ENCODE measurements at places on chromosomes 1 and 21.

DNA sequence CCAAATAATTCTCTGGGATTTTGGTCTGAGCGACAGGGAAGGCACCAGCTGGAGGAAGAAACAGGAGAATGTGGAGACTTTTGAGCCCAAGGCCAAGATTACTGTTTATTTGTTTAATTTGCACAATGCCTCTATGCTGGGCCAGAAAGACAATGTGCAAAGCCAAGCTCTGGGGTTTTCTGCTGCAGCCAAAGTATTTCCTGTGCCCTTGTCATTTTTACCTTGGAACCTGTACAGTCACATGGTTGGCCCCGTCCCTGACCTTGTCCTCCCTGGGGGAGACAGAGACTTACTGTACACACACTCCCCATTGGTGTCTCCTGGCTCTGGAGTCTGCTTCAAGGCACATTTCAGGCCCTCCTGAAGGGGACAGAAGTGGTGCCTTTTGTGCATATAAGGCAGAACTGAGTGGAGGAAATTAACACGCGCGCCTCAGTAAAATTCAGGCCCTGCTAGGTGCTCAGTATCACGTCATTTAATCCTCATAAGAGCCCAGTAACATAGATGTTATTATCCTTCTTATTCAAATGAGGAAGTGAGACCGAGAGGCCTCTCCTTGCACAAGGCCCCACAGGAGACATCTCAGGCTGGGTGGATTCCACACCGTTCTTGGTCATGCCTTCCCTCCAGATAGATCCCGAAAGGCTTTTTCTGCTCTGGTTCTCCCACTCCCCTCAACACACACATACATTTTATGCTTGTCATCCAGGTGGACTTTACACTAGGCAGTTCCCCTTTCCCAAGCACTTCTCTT is 21.1 kb downstream of the C1orf115 start:
- no peak for DNase-seq

- no peak for DNase-seq
Observed at GRCh38 chr21:44727757-44728156, 16.4 kb upstream of the TSPEAR start.

DNA sequence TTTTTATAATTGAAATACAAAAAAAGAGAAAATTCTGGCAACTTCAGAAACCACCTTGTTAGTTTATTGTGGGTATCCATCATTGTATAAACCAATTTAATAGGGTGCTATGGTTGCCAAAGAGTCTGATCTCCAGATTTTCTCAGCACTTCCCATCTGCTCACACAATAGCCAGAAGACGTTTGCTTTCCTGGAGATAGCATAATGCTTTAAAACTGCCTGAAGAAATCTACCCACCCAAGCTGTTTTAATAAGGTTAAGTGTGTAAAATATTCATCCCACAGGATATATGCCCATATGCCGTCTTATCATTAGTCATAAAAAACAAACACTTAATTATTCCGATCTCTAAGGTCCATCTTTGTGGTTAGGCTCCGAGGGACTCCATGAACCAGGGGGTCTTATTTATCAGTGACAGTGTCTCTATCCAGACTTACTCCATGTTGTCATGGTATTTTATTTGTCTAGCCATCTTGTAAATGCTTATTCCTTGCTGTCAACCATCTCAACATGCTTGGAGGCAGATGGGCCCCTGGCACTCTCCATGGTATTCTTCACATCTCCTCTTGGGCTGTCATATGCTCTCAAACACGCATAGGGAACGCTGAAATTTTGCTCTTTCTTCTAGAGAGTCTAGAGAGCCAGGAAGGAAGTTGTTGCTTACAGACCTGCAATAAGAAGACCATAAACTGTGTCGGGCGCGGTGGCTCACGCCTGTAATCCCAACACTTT is 58.5 kb downstream of the MAP10 start:
- DNase-seq = no peak

DNA sequence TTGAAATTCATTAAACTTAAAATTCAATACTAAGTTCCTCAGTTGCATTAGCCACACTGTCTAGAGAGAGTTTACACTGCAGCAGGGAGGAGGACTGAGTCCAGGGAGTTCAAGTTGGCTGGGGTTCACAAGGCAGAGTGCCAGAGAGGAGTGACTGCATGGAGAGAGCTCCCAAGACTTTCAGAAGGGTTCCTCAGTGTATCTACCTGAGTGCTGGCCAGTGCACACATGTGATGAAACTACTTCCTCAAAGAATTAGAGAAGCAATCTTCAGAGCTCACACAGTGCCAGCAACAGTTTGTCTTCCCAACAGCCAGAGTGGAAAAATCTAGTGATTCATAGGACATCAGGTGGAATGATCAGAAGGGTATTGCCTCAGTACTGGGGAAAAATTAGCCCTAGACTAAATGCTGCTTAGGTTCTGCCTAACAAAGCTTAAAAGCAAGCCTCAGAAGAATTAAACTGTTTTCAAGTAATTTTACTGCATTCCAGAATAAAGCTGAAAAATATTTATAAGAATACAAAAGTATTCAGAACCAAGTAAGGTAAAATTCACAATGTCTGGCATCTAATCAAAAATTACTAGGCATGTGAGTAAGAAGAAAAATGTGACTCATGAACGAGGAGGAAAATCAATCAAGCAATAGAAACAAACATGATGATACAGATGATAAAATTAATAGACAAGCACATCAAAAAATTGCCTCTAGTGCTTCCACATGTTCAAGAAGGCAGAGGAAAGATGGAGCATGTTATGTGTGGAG is 10.4 kb upstream of the WNT3A start:
- no peak for DNase-seq

- peak; percentile 78 for DNase-seq
Observed at GRCh38 chr1:15328351-15329103, 81.2 kb upstream of the EFHD2 start.

GRCh38 chr1:228830954-228831481 is 95.7 kb downstream of the RHOU start:
- DNase-seq = peak; percentile 45

DNA sequence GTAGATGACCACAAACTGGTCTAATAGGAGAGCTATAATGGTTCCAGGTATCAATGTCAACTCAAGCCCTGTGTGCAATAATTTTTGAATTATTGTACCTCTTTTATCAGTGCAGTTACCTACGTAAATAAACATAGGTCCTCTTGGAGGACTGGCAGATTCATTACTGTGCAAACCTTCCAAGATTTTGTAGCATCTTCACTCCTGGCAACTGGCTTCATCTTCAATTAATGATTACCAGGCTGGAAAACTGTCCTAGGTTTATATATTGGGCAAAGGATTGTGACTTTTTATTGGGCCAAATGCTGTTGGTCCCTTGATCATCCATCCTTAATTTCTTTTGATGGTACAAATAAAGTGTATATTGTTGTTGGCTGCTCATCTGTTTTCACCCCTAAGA is 35.6 kb downstream of the C4BPA start:
- no peak for DNase-seq

DNA sequence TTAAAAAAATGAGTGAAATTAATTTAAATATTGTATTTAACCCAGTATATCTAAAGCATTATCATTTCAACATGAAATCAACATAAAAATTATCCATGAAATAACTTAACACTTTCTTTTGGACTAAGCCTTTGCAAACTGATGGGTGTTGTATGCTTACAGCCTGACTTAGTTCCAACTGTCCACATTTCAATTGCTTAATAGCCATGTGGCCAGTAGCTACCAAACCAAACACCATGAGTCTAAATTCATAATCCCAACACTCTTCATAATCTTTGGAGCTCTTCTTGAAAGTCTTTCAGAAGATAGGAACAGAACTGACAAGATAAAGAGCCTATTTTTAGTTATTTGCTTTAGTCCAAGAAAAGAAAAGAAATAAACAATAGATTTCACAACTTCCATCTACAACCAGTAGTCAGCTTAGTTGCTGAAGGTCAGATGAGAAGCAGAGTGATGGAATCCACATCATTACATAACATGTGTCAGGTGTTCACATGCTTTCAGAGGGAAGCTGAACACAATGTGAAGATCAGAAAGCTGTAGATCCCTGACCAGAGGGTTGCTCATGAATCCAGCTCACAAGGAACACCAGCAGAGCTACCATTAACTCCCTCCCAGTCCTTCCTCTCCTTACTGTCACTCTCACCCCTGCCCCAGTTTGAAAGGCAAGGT is 144.0 kb upstream of the ZNF648 start:
- no peak for DNase-seq

DNA sequence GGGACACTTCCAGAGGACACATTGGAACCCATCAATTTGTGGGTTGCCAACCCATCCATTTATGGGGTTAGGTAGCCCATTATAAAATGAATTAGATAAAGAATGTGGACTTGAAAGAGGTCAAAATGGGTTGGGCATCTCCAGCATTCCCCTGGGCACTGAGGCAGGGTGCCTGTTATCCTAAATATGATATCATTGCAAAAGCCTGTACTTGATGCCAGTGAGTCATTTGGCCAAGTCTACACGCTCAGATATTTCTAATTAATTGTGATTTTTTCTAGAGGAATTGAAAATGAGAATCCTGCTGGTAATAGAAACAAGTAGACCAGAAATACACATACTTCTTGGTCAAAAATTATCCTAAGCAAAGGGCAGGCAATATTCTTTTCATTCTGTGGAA is 21.9 kb upstream of the NBL1 start:
- DNase-seq = peak; percentile 72

GRCh38 chr1:157968508-157968907 is 24.9 kb upstream of the KIRREL1 start:
- DNase-seq = peak; percentile 85

- DNase-seq = no peak
Observed at GRCh38 chr1:53401813-53402745, 57.1 kb upstream of the DMRTB1 start.

- DNase-seq = peak; percentile 52
Observed at GRCh38 chr1:78760858-78761257, 111.2 kb downstream of the IFI44 start.

DNA sequence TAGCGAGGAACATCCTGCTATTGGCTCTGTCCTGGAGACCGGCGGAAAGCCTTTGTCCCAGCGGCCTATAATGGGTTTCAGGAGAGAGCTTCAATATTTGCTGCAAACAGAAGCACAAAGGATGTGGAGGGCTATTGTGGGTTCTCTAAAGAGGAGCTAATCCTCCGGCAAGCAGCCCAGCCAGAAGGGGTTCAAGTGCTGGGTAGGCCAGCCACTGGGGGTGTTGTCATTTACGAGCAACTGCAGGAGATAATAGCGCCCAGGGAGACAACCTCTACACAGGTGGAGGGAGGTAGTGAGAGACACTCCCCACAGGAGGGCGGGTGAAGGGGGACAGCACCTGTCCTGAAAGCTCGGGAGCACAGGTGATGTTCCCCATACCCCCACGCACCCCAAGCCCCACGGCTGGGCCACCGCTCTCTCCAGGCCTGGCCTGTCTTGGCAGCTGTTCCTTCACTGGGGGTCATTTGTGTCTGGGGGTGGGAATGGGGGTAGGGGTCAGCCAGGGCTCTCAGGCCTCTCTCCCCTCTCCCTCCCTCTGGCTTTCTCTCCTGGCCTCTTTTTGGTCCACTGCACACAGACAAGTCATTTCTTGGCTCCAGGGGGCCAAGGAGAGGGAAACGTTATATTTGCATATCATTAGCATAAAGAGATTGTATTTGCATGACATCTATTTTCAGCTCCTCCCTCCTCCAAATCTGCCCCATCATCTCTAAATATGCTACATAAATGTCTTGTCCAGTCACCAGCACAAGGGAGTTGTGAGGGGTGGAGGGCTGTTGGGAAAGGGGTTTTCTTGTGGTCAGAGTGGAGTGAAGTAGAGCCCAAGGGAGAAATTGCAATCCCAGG is 22.0 kb upstream of the SLC26A9 start:
- no peak for DNase-seq

DNA sequence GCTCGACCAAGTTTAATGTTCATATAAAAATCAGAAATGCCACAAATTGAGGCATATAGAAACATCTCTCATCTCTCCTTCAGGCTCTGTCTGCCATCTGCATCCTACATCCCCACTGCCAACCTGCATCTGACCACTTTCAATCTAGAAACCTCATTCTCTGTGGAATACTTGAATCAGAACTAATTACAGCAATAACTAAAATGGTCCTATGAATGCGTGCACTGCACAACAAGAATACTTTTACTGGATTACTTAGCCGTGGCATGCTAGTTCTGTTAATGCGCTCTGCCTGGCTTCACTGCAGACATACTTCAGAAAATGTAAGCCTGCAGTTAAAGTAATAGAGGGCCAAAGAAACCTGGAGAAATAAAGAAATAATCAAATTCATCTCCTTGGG is 89.8 kb upstream of the NR5A2 start:
- DNase-seq = no peak

- no peak for DNase-seq
Observed at GRCh38 chr21:44534688-44535087, 5.3 kb downstream of the KRTAP10-1 start.

DNA sequence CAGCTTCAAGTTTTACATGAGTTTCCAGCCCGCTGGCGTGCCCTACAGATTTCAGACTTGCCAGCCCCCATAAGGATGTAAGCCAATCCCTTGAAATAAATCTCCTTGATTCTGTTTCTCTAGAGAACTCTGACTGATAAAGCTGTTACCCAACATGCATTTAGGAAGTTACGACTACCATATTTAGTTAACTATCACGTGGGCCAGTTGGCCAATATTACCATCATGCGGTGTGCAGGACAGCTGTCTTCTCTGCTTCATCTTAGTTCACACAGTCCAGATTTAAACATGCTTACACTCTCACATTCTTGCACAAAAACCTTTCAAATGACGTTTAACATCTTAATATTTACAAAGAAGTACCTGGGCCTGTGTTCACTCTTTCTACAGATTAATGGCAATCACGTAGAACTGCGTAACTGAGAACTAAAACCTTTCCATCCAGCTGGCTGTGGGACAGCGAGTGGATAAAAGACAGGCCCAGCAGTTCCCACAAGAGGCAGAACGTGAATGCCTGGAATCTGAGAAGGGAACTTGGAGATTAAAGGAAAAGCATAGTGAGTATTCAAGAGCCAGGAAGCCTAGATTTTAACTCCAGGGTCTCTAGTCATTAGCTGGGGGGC is 20.8 kb downstream of the FAM177B start:
- DNase-seq = peak; percentile 26

DNA sequence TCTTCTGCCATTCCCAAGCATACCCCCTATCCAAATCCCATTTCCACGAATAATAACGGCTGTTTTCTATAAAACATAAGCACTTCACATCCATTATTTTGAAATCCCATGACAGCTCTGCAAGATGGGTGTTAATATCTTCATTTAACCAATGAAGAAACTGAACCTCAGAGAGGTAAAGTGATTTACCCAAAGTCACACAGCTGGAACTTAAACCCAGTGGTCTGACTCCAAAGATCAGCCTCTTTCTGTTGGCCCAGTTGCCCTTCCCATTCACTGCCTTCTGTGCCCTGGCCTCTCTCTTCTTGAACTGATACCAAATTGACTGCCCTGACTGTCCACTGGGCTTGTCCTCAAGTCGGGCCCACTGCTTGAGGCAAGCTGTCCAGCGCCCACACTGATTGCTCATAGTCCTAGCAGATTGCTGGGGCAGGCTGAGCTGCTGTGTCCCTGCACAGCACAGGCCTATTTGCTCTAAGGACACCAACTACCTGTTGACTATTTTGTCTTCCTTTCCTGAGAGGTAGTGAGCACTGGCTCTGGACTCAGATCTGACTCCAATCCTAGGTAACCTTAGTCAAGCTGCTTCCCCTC is 19.3 kb downstream of the TAL1 start:
- DNase-seq = no peak

GRCh38 chr1:170872663-170873062 is 62.7 kb upstream of the MROH9 start:
- no peak for DNase-seq

GRCh38 chr1:89519779-89520358 is 4.8 kb upstream of the LRRC8B start:
- peak; percentile 25 for DNase-seq

All from fibroblast of lung (primary cell).